Foreskin keratinocyte (primary cell): ENCODE measurements at places on chromosomes 1 and 21. TPM values are rescaled to one million over a fixed set of nuclear protein-coding genes. Genes with fewer than 3 reads are reported as not detected.

DNA sequence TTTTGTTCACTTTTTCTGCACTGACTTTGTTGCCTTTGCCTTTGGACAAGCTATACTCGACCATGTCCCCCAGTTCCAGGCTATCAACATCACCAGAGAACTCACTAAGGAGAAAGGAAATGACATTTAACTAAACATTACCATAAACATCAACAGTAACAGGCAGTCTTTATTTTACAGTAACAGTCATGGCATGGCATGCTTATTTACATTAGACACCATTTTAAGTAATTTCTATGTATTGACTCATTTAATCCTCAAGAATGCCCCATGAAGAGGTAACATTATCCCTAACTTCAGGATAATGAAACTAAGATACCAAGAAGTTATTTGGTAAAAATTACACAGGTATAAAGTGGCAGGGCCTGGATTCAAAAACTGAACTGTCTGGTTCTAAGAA lies 8.7 kb upstream of the NRAS start:
- DNase-seq: no peak

- DNase-seq: no peak
Observed at GRCh38 chr1:201103666-201104065, 8.6 kb downstream of the CACNA1S start.

GRCh38 chr1:22026924-22027289 lies 25.4 kb downstream of the CELA3A start:
- no peak for DNase-seq

- no peak for DNase-seq
Observed at GRCh38 chr1:86472152-86472551, 3.4 kb downstream of the CLCA1 start.

- DNase-seq: no peak
Observed at GRCh38 chr1:52739699-52740467, 13.6 kb downstream of the ZYG11B start.

DNA sequence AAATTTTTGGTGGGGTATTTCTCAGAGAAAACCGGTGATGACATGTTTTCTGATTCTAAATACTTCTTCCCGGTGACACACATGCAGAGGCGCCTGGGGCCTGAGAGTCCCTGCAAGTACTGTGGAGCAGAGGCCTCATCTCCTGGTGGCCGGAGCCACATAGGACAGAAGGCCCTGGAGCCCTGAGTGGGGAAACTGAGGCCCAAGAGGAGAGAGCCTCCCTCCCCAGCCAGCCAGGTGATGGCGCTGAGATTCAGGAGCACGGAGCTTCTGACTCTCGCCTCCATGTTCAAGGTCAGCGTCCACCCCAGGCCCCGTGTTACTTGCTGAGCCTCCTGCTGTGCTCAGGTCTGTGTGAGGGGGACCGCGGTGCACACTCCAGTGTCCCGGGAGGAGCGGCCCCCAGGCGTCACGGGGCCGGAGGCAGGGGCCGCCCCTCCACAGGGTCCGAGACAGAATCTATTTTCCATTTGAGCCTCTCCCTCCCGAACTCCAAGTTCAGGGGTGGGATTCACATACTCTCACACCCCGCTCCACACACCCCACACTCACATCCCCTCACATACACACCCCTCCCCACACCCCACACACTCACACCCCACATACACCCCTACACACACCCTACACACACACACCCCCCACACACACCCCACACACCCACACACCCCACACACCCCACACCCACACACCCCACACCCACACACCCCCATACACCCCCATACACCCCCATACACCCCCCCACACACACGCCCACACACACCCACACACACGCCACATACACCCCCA lies 43.8 kb downstream of the SLX9 start:
- DNase-seq: no peak

Gene CFAP45
- 1.1 and 1.3 TPM in 2 replicates for polyA plus RNA-seq

- DNase-seq: no peak
Observed at GRCh38 chr21:38885909-38886308, 80.2 kb downstream of the ETS2 start.

GRCh38 chr21:15498455-15498854 lies 231.3 kb upstream of the USP25 start:
- DNase-seq: peak; percentile 55

Gene POU3F1
- polyA plus RNA-seq: 0.08 and 0.12 TPM in 2 replicates

- no peak for DNase-seq
Observed at GRCh38 chr21:28769683-28770082, 223.0 kb downstream of the LTN1 start.

DNA sequence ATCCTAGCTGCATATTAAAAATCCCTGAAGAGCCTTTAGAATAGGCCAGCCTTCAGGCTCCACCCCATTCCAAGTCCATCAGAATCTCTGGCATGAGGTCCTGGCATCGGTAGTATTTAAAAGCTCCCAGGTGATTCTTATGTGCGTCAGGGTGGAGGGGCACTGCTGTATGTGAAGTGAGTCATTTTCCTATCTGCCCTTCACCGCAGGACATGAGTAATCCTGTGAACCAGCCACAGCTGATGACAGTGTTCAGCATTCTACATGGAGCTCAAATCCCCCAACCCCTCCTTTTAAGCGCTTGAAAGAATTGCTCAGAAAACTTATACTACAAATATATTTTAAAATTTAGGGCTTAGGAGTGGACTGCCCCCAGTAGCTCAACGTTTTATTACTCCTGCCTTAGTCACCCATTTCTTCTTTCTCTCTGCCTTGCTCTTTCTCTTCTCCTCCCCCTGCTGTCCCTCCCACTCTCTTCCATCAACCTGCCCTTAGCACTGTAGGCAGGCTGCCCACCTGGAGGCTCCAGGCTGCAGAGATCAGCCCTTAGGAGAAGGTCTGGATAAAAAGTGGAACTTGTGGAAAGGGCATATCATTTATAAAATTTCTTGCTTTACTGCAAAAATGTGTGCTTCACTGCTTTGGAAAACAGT lies 73.8 kb upstream of the ZNF281 start:
- peak; percentile 99 for DNase-seq

Gene ADAM30
- polyA plus RNA-seq: not detected in 2 replicates

Gene MAN1C1
- polyA plus RNA-seq: 0.03 and 0.08 TPM in 2 replicates

DNA sequence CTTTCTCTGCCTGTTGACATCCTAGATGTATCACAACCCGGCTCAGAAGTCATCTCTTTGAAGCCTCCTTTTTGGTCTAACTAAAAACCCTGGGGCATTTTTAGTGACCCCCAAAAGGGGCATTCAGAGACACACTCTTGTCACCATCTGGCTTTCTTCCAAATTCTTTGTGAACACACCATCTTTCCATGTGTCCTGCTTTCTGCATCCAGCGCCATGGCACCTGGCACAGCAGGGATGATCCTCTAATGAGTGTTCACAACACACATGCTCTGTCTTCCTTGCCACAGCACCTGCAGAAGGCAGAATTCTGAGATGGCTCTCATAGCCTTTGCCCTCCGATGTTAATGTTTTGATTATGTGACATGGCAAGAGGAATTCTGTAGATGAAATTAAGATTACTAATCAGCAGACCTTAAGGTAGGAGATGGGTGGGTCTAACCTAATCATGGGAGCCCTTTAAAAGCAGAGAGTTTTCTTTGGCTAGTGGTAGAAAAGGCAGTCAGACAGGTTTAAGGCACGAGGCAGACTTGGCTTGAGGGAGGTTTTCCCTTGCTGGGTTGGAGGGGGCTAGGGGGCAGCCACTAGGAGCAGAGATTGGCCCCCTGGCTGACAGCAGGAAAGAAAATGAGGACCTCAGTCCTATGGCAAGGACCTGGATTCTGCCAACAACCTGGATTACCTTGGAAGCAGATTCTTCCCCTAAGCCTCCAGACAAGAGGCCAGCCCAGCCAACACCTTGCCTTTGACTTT lies 4.9 kb upstream of the TMEM61 start:
- DNase-seq: no peak

Gene TRIM63
- not detected in 2 replicates for polyA plus RNA-seq

DNA sequence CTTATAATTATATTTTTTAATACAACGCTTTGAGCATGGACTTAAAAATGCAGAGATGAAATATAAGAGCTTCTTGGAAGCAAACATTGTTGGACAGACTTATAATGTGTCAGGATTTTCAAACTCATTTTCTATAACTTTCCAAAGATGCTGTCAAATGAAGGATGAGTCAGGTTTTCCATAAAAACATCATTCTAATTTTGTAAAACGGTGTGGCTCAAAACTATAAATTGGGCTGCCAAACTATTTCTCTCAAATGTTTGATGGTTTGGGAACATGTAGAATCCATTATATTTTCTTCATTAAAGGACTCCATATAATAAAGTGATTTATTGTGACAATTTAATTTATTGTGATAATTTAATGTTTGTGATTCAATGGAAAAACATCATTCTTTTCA lies 511.2 kb downstream of the USP25 start:
- no peak for DNase-seq
